ENCODE measurements at places on chromosomes 7 and 10.

- no peak for DNase-seq
Measured at GRCh38 chr7:68613405-68613804, 984.9 kb upstream of the AUTS2 start.

- DNase-seq, result no peak
Measured at GRCh38 chr7:156559001-156559400, 81.6 kb upstream of the RNF32 start.

DNA sequence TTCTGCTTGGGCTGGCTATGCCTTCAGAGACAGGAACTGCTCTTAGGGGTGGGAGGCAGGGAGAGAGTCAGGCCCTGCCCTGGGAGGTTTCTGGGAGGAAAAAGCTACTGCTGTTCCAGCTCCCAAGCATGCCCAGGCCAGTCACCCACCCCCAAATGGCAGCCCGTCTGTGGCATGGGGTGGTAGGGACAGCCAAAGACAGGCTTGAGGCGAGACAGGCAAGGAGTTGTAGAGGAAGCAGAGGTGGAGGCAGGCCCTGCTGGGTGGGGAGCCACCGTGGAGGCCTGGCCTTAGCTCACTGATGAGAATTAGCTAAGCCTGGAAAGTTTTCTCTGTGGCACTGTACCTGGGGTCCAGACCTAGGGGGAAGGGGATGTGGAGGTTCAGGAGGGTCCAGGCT is 6.6 kb upstream of the SAMD8 start:
- no peak for DNase-seq

DNA sequence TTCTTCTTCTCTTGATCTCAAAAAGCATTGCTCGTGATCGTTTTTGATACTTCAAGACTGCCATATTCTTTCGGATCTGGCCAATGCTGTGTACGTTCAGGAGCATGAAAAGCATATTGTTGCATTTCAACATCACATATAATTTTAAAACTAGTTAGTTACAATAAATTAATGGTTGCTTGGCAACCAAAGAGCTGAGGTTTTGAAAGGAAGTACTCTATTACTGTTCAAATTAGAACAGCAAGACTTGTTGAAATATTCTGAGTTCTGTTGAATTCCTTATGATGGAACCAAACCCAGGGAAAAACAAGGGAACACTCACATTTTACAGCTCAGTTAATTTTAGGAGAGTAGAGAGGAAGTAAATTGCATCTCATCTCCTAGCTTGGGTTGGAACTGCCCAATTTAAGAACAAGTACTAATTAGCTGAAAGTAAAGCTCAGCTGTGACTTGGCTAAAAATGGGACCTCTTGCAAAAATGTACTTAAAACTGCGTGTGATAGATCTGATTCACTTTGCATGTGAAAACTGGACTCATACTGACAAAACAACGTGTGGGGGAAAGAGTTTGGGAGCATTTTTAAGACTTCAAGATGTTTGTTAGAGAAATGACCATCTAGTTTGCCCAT is 21.2 kb downstream of the OR9A2 start:
- no peak for DNase-seq

DNA sequence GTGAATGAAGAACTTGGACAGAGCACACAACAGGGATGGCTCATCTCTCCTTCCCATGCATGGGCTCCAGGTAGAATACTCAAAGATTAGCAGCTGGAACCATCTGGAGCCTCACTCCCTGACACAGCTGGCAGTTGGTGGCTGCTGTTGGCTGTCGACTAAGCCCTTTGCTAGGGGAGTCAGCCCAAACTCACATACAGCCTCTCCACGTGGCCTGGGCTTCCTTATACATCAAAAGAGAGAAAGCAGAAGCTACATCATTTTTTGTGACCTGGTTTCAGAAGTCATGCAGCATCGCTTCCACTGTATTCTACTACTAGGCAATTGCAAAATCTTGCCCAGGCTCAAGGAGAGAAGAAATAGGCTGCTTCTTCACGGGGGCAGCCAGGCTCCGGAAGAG is 24.4 kb downstream of the ASNS start:
- DNase-seq, result no peak

GRCh38 chr10:81959016-81959415 is 84.0 kb downstream of the NRG3 start:
- no peak for DNase-seq

GRCh38 chr7:103347507-103348267 is at the start of gene PSMC2:
TSS of gene PSMC2 (plus strand) at chr7:103347643. CDS start at chr7:103347712, 69 bp downstream.
- peak; percentile 82 for DNase-seq

- no peak for DNase-seq
Measured at GRCh38 chr10:8407501-8408021, 353.1 kb downstream of the GATA3 start.

DNA sequence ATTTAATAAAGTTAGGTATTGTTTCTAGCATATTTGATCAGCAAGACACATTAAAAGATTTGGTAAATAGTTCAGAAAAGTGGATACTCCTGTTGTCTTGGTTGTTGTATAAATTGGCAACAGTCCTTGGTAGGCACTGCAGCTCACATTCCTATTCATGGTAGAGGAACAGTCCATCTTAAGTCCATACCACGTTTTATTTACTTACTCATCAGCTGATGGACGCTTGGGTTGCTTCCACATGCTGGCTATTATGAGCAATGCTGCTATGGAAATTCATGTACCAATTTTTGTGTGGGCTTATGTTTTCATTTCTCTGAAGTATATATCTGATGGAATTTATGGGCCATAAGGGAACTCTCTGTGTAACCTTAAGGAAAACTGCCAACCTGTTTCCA is 43.3 kb downstream of the C10orf120 start:
- no peak for DNase-seq

DNA sequence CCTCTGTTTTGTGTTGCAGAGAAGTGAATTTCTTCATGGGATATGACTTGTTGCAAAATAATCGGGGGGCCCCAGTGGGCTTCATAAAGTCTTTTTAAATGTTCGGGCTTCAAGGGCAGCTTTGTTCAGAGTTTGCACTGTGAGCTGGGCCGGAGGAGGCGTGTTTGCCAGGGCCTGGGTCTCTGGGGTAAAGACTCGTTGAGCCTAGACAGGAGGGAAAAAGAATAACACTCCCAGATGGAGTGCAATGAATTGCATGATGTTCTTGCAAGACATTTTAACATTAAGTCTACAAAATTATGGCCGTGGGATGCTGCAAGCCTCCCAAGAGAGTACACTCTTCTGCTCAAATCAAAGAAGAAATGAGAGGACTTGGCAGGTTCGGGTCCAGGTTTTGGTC is 23.6 kb downstream of the BMPER start:
- no peak for DNase-seq

DNA sequence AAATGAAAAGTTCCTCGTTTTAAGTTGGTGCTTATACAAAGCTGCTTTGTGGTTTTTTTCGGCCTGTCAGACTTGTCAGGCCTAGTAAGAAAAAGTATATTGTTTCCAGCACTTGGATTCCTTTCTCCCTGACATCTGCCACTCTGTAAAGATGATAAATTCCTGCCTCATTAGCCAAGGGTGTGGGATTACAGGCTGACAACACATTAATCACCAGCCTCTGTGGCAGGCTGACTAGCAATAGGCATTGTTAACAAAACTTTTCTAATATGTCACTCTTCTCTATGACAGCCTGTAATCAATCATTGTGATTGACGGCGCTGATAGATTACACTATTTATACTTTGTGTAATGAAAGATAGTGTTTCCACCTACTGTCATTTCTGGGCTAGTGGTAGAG is 682.5 kb downstream of the LRMDA start:
- peak; percentile 53 for DNase-seq

DNA sequence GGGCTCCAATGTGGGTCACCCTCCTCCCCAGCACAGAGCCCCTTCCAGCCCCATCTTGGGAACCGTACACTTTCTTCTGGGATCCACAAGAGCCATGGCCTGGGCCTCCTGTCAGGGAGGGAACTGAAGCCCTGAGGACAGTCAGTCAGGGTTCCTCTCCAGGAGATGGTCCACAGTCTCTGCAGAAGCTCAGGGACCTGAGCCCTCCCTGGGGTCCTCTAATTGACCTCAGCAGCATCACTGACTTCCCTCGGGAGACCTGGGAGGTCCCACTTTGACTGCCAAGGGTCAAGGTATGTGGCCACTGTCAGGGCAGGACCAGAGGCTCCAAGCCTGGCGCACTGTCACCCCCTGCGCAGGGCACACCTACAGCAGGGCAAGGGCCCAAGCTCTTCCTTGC is 32.3 kb downstream of the NOD1 start:
- DNase-seq, result no peak

- DNase-seq, result no peak
Measured at GRCh38 chr7:69678494-69679187, 80.4 kb downstream of the AUTS2 start.

DNA sequence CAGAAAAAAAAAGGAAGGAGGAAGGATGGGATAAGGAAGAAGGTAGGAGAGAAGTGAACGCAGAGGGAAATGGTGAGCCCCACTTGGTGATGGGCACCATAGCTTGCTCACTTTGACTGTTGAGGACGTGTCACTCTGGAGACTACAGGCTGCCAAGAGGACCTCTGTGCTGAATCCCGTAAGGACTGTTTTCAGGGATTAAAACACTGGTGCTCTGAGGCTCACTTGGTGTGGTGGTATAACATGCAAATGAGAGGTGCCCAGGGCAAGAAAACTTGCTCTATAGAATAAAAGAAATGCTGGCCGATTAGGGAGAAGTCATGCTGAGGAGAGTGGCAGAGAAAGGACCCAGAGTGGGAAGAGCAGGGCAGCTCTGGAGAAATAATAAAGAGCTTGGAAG is 5.3 kb upstream of the IL2RA start:
- no peak for DNase-seq

DNA sequence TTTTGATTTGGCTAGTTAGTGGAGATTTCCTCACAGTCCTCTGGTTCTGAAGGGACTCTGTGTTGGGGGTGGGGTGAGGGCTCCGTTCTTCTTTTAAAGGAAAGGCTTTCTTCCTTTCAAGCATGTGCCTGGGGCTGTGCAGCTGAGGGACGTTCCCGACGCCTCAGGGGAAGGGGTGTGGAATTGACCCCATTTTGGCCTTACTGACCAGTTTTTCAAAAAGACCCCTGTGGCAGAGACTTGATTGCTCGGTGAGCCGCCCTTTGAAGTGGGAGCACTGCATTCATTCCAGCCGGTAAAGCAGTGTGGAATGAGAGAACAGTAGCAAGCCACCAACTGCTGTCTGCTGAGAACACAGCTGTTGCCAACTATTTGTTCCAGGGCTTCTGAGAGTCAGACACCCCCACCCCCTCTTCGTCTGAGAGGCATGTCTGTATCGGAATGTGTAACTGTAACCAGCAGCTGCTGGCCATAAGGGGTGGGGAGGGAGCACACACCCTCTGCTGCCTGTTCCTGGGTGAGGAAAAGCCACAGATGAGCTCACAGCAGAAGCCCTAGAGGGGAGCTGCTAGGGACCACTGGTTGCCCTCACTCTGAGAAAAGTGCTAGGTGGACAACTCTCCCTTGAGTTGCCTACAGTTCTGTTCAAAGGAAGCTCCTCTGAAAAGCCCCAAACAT is 33.2 kb downstream of the WBP1L start:
- DNase-seq, result peak; percentile 93

GRCh38 chr7:142457146-142457703 is 199.4 kb upstream of the PRSS58 start:
- no peak for DNase-seq

DNA sequence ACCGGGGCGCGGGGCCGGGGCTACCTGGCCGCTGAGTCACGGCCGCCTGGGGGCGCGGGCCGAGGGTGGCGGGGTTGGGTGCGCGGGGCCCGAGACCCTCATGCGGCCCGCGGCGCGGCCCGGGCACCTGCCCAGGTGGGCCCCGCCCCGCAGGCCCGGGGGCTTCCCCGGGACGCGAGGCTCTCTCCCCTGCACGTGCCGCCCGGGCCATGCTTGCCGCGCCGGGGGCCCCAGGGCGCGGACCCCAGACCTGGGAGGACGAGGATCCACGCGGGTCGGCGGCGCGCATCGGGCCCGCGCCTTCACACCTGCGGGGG is 402 bp downstream of the MAFK start:
- DNase-seq, result no peak

DNA sequence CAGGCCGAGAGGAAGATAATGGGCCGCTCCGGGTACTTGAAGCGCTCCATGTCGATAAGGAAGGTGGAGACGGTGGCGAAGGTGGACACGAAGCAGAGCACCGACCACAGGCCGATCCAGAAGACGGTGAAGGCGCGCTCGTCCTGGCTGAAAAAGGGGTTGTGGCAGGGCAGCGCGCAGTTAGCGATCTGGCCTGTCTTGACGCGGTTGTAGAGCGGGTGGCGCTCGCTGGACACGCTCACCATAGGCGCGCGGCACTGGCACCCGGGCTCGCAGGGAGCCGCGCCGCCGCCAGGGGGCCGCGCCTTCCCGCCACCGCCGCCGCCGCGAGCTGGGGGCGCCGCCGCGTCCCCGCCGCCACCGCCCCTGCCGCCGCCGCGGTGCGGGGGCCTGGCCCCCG is 1.6 kb downstream of the FZD8 start:
- DNase-seq, result no peak

DNA sequence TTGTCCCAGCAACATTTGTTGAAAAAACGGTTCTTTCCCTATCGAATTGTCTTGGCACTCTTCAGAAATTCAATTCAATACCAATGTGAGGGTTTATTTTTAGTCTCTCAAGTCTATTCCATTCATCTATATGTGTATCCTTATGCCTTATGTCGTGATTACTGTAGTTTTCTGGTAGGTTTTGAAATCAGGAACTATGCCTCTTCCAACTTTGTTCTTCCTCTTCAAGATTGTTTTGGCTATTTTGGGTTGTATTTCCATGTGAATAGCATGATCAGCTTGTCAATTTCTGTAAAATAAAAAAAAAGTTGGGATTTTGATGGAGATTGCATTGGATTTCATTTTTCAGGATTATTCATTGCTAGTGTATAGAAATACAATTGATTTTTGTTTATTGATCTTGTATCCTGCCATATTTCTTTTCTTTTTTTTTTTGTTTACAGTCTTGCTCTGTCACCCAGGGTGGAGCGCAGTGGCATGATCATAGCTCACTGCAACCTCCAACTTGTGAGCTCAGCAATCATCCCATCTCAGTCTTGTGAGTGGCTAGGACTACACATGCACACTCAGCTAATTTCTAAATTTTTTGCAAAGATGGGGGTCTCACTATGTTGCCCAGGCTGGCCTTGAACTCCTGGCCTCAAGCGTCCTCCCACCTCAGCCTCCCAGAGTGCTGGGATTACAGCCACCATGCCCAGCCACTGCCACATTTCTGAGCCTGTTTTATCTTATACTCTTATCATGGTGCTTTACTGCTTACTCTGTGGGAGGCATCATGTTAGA is 46.2 kb upstream of the MKLN1 start:
- no peak for DNase-seq

GRCh38 chr10:60444494-60445064 is 54.9 kb upstream of the ANK3 start:
- DNase-seq, result no peak

GRCh38 chr7:99000904-99001465 is 122.7 kb downstream of the TRRAP start:
- DNase-seq, result no peak

- no peak for DNase-seq
Measured at GRCh38 chr7:19811386-19811785, 38.0 kb upstream of the TMEM196 start.

- no peak for DNase-seq
Measured at GRCh38 chr7:78427209-78427608, 628.6 kb downstream of the PHTF2 start.

DNA sequence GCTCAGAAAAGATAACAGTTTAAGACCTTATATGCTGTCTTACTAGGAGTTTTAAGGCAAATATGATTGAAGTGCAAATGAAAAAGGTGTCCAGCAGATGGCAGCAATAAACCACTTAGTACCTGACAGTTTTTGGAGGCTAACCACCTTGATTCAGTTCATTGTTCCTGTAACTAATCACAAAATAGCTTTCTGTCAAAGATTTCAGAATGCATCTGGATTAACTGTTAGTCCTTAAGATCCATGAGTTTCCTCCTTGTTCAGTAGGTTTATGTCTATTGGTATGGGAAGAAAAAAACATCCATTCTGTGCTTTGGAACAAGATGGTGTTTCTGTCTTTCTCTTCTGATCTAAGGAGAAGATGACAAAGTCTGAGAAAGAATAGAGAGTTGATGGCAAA is 46.6 kb downstream of the CCSER2 start:
- DNase-seq, result peak; percentile 14

All from fibroblast of skin of left biceps (primary cell).